Fibroblast of the aortic adventitia (primary cell): ENCODE measurements at places on chromosomes 12 and 14. TPM values are rescaled to one million over a fixed set of nuclear protein-coding genes. Genes with fewer than 3 reads are reported as not detected.

MOK gene
- total RNA-seq: 21.2 and 40.6 TPM in 2 replicates

AQP6 gene
- total RNA-seq: 0.09 TPM in 1 of 2 replicates, not detected in the other

FGD6 gene
- total RNA-seq: 12.5 and 13.1 TPM in 2 replicates

CEBPE gene
- total RNA-seq: not detected in 2 replicates

TSPAN8 gene
- total RNA-seq: 7.1 and 15.5 TPM in 2 replicates

EXOC3L4 gene
- 0.41 TPM in 1 of 2 replicates, not detected in the other for total RNA-seq

PTGDR gene
- 1.8 and 2.5 TPM in 2 replicates for total RNA-seq

TRPV4 gene
- total RNA-seq: 0.25 and 2.1 TPM in 2 replicates

GPD1 gene
- 0.36 TPM in 1 of 2 replicates, not detected in the other for total RNA-seq

VRTN gene
- not detected in 2 replicates for total RNA-seq

SLC7A7 gene
- total RNA-seq: 2.5 and 16.5 TPM in 2 replicates

PPP4R4 gene
- 0.98 and 7.0 TPM in 2 replicates for total RNA-seq

GOLGA3 gene
- total RNA-seq: 88.3 and 104 TPM in 2 replicates

SYNDIG1L gene
- total RNA-seq: not detected in 2 replicates

ITGA5 gene
- 51.1 and 239 TPM in 2 replicates for total RNA-seq

TMTC2 gene
- total RNA-seq: 21.1 and 83.6 TPM in 2 replicates

EFCAB11 gene
- total RNA-seq: 3.2 and 11.1 TPM in 2 replicates
